ENCODE measurements at places on chromosomes 7 and 10. TPM values are rescaled to one million over a fixed set of nuclear protein-coding genes. Genes with fewer than 3 reads are reported as not detected.

The LEP gene
- under 0.01 TPM for total RNA-seq

The CRYGN gene
- not detected for total RNA-seq

The BLNK gene
- total RNA-seq, result 9.2 TPM

The GBX1 gene
- total RNA-seq, result not detected

The DPYSL4 gene
- total RNA-seq, result 0.13 TPM

The SPDYE9 gene
- not detected for total RNA-seq

The CLDN12 gene
- total RNA-seq, result 89.7 TPM

The HOXA2 gene
- total RNA-seq, result not detected

The IDI2 gene
- total RNA-seq, result not detected

The UNC5B gene
- 36.6 TPM for total RNA-seq

DNA sequence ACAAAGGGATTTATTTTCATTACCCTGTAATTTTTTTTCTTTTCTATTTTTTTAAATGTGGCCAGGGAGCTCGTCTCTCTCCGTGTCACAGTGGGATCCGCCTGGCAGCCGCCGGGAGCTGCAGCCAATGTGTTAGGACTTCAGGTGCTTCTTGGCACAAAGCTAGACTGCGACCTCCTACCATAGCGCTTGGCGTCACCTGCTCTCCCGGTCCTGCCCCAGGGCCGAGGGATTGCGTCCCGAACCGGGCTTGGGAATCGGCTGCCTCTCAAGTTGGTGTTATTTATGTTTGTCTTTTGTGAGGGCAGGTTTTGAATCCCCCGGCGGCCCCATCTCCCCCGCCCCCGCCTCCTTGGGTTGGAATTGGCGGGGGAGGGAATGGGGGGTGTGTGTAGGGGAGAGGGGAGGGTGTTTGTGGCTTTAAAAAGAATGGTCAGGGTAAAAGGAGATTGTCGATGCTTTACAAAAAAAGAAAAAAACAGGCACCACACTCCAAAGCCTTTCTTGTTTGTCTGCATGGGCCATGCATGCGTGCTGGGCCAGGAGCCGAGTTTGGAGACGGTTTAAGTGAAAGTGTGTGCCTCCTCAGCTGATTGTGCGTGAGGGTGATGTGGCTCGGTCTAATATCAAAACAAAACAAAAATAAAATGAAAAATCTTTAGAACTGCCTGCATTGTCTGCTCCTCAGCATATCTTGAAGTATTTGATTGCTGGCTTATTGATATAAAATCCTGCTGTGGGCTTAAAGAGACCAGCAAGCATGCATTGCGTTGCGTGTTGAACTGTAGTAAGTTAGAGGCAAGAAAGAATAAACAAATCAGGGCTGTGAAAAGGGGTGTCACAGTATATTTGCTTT lies 1.2 kb downstream of the PPP1R9A start:
- no peak for DNase-seq

- no peak for DNase-seq
Measured at GRCh38 chr7:96118449-96119001, 203.4 kb downstream of the SLC25A13 start.

GRCh38 chr7:30905078-30906012 lies 6.3 kb upstream of the AQP1 start:
- DNase-seq, result no peak

- no peak for DNase-seq
Measured at GRCh38 chr7:135958173-135958572, 19.0 kb downstream of the MTPN start.

DNA sequence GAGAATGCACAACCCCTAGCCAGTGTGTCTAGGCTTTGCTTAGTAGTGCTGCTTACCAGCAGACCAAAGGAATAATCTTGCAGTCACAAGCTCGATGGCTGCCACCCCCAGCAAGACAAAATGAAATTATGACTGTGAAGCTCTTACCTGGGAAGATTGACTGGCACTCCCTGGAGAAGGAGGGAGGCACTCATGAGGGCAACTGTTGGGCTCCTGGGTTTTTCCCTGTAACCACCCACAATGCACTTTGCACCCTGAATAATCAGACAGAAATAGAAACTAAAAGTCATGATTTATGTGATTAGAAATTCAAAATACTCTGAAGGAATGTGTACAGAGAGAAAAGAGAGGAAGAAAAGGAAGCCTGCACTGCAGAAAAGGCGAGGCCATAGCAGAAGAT lies 144.3 kb upstream of the DGKB start:
- no peak for DNase-seq

- no peak for DNase-seq
Measured at GRCh38 chr7:2474813-2475677, 1.2 kb downstream of the GRIFIN start.

DNA sequence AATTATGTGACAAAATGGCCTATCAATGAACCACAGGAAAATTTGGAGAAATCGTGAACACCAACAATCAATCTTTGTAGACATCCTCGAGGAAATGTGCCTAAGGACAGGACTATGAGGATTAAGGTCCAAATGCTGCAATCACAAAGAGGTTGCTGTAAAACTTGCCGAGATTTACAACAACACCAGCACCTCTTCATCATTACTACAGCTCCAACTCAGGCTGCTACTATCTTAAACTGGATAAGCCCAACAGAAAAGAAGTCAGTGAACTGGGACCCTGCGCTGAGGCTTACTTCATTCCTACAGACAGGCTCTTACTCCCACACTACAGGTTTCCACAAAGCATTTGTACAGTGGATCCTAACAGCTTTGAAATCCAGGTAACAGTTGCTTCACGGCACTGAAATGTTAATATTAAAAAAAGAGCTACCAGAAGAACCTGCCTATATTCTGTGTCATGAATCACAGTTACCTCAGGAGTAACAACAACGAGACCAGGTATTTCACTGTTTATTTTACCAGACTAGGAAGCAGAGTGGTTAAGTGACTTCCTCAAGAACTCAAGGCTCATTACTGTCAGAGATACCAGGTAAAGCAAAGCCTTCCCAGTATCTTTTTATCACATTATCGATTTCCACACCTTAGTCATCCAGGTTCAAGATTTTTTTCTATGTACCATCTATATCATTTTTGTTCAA lies 23.9 kb downstream of the CACUL1 start:
- DNase-seq, result peak; percentile 74

DNA sequence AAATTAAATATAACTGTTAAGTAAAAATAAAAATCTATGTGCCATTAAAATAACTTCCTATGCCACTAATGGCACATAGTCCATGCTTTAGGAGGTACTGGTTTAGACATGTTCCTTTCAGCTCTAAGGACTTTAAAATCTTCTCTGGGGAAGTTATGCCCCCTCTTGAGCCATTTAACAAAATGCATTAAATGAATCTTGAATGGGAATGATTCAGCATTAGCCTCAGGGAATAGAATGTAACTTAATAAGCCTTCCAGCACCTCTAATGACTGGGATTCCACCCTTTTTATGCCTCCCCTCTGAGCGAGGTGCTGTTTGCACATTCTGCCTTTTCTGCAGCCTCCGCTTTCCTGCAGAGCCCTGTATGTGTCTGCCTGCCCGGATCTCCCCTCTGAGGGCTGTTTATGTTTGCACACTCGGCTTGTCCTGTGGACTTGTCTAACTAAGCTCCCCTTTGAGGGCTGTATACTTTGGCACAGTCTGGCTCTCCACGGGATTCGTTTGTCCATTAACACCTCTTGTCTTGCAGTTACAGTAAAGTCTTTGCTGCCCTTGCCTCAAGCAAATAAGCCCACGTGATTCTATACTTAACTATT lies 108.4 kb upstream of the HPS1 start:
- DNase-seq, result peak; percentile 78

- no peak for DNase-seq
Measured at GRCh38 chr10:44397476-44398225, 12.8 kb upstream of the CXCL12 start.

GRCh38 chr10:83663918-83664317 lies 475.4 kb upstream of the GHITM start:
- no peak for DNase-seq

DNA sequence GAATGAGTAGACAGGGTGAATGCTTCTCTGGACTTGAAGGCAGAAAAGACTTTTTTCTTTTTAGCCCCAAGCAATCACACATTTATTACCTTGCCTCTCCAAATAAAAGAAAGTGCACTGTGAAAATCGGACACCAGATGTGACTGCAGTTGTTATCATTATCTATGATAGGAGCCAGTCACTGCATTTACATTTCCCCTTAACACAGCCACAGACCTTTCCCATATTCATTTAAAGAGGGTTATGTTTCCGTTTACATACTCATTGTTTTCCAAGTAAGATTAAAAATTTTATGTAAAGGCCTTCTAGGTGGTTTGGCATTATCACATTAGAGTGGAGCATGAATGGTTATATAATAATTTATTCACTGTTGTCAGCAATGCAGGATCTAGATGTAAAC lies 586.8 kb downstream of the SORCS1 start:
- no peak for DNase-seq

DNA sequence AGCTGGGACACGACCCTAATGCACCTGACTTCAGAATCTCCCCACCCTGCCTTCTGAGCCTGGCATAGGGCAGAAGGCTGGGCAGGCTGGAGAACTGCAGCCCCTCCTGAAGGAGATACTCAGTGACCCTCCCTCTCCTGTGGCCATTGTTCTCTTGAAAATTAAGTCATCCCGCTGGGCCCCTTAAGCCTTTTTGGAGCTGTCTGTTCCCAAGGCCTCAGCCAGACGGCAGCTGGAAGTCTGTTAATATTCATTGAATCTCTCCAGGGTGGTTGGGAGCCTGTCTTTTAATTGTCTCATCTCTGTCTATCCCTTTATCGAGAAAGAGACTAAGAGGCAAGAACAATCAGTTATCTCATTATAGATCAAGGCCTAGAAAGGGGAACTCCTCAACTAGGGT lies 118.1 kb upstream of the PCBD1 start:
- DNase-seq, result no peak

- DNase-seq, result no peak
Measured at GRCh38 chr10:24127516-24127915, 81.4 kb upstream of the KIAA1217 start.

DNA sequence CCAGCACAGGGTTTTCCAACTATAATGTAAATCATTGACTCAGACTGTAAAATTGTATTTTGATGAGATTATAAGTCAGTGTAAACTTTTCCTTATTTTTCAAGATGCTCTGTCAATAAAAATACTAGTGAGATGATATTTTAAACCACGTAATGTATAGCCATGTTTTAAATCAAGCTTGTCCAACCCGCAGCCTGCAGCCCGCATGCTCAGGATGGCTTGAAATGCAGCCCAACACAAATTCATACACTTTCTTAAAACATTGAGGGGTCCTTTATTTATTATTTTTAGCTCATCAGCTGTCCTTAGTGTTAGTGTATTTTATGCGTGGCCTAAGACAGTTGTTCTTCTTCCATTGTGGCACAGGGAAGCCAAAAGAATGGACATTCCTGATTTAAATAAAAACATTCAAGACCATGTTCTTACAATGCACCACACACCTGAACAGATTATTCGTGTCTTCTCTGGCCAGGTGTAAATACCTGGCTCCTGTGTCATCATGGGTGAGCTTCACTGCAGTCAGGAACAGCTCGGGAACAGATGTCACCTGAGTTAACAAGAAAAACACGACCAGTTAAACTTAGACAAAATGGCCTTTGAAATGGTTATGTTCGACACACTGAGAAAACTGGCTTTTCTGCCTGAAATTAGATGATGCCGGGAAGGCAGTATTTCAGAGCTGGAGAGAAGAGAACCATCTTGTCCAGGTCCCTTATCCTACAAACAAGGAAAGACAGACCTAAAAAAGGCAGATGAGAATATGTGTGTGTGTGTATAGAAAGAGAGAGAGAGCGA lies 5.9 kb downstream of the PITRM1 start:
- DNase-seq, result no peak

DNA sequence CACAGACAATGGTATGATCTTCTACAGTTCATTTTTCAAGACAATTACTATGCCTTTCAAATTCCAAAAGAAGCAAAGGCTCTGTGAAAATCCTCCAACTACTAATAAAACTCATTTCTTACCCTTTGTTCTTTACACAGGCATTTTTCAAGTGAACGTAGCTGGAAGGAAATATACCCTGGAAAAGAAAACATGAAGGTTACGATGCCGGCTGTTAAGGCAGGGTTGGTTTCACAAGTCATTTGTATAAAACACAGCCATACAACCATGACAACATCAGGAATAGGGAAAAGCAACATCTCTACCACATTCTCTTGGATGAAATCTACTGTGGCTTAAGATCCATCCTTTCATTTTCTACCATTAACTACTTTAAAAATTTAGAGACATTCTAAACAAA lies 207.9 kb downstream of the DOCK4 start:
- no peak for DNase-seq

DNA sequence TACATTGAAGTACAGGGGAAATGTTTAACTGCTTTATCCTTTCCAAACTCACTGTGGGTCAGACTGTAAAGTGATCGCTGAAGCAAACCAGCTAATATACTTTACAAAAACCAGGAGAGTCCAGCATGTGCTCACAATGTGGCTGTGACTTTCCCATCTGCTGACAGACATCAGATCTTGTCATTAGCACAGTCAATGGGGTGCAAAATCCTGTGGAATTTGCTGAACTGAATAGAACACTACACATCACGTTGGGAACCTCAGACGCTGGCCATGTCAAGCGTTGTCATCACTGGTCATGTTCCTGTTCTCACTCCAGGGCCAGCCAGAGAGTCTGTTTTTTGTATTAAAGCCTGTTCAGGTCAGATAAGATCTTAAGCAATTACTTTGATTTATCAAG lies 83.4 kb downstream of the AGMO start:
- DNase-seq, result no peak

- DNase-seq, result peak; percentile 35
Measured at GRCh38 chr10:35890676-35891495, 248.8 kb upstream of the FZD8 start.

DNA sequence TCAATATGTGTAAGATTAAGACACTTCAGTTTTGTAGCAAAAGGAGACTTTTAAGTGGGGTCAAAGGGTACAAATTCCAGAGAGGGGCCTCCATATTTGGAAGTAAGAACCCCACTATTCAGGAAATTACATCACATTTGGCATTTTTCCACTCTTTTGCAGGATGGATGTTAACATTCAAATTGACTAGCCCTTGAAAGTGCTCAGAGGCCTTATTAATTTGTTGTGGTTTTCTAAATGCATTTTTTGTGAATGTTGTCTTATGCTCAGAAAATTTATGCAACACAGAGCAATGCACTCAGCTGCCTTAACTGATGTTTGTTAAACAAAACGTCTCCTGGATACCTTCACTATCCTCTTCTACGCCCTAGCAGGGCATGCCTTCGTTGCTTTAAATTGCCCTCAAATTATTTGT lies 50.9 kb upstream of the PDLIM1 start:
- no peak for DNase-seq

Data from bronchial epithelial cell (primary cell).